ENCODE measurements at places on chromosomes 4 and X.
A peak's percentile ranks its signal among the peaks of the same experiment; 100 is the strongest.

- DNase-seq = no peak
These were observed 31.7 kb downstream of the RNF175 start for GRCh38 chr4:153728151-153728550.

DNA sequence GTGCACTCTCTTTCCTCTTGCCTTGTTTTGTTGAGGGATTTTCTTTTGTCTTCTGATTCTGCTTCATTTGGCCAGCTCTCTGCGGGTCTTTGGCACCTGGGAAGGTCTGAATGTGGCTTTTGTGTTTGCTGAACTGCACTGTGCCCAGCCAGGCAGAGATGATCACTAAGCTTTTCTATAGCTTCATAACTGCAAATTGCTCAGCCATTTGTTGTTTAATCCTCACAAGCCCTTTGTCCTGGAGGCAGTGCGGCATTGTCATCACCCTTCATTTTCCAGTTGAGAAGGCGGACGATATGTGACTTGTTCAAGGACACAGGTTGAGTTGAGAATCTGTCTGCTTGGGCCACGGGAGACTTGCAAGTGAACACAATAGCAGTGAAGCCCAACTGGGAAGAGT, 46.0 kb upstream of the SFRP2 start:
- no peak for DNase-seq

DNA sequence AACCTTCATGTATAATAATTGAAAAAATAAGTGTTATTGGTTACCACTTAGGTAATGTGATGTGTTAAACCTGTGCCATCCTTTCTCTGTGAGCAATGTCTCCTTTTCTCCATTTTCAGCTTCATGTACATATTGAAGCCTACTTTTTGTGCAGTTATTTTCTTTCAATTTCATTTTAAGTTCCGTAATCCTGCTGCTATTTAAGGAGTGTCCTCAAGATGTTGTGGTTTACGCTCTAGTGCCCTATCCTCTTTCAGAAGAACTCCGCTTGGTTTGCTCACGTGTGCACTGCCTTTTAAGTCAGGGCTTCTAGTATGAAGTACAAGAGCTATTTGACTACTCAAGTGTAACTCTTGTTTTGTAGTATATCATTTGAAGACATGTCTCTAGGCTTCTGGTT, 2253.2 kb upstream of the TENM3 start:
- DNase-seq = no peak

GRCh38 chrX:254630-255215, 26.5 kb upstream of the PLCXD1 start:
- DNase-seq = no peak

- DNase-seq = no peak
These were observed 403 bp upstream of the LGI2 start for GRCh38 chr4:25031077-25031621.

GRCh38 chr4:139986106-139986505, 167.9 kb downstream of the MAML3 start:
- DNase-seq = no peak

- no peak for DNase-seq
These were observed at the start of gene PCSK1N for GRCh38 chrX:48835524-48836329. TSS of gene PCSK1N (minus strand) at chrX:48835610. CDS start at chrX:48835532, 78 bp downstream.

DNA sequence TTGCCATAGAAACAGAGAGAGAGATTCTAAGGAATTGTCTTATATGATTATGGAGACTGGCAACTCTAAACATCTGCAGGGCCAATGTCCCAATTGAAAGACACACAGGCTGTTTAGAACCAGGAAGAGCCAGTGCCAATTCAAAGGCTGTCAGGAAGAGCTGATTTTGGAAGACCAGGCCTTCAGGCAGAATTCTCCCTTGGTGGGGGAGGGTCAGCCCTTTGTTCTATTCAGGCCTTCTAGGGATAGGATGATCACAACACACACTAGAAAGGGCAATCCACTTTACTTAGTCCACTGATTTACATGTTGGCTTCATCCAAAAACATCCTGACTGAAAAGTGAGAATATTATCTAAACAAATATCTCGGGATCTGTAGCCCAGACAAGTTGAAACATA, 15.2 kb downstream of the C4orf46 start:
- no peak for DNase-seq

GRCh38 chr4:105666693-105667092, 41.8 kb downstream of the INTS12 start:
- DNase-seq = no peak

GRCh38 chrX:139423186-139423585, 107.4 kb upstream of the F9 start:
- no peak for DNase-seq

DNA sequence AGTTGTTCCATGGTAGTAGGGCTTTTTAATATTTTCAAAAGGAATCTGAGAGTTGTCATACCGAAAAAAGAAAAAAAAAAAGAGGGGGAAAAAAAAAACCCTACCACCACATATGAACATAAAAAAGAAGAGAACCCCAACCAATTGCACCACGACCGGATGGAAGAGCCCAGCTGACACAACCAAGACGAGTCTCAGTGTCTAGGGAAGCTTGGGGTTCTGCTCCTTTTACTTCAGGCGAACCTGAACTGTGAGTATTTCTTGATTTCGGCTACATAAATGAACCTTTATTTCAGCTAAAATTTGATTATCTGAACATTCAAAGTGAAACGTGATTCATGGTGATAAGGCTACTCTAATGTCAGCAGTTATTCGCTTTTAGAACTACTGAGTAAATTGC, at the start of gene GPR34:
Gene GPR34 (plus strand): TSS at position 139 of the 400 bp plus-strand sequence. CDS start 6,661 bp downstream, outside the sequence.
- peak; percentile 49 for DNase-seq

DNA sequence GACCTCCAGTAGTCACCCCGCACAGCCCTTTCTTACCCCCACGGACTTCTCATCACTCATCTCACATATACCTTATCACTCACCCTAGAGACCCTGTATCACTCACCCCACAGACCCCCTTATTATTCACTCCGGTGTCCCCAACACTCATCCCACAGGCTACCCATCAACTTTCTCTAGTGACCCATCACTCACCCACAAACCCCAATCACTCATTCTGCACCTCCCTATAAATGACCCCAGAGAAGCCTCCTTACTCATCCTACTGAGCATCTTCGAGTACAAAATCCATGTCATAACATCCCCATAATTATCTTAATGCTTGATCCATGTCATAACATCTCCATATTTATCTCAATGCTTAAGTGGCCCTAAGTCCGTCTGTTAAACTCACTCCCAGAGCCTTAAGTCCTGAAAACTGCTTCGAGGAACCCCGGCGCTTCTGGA, 934 bp downstream of the ZNF41 start:
- no peak for DNase-seq

DNA sequence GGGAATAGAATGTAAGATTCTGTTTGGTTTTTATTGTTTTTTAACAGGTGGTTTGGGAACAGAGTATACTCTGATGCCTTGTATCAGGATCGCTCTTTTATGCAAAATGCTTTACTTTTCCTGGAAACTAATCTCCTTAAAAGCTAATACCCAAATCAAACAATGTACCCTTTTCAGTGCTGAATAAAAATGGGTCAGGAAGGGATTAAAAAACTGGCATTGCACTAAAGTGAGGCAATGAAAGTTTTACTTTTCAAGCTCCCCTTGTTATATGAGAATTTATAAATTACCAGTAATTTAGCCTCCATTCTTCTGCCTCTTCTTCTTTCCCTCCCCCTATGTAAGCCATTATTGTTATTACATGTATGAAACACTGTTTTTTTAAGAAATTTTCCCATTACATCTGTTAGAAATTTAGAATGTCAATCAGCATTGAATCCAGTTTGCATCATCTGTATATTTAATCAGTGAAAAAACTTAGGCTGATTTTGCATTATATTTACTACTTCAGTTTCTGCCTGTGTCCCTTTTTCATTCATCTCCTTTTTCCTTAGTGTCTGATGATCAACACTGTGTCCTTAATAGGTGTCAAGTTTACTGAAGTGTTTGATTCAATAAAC, 89.7 kb upstream of the NPNT start:
- no peak for DNase-seq

DNA sequence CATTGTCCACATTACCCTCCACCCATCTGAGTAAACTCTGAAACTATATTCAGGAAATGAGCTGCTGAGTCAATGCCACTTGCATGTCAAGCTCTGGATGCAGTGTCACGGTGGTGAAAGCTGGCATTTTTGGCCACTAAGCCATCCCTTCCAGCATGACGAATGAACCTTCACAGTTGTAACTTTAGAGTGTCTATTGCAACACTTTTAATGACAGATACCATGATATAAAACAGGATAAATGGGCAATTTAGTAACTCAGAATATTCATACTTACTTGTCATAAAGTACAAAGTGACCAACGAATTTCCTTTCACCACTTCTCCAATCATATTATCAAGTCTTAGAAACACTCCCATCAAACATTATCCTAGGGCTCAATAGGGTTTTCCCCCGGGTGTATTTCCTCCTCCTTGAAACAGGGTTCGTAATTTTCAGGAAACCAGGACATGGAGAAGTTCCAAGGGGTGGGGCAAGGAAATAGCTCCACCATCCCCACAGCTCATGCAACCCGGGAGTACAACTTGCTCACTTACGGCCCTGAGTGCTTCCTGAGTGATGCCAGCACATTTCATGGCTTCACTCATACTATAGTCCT, 73.1 kb downstream of the MTHFD2L start:
- peak; percentile 76 for DNase-seq

DNA sequence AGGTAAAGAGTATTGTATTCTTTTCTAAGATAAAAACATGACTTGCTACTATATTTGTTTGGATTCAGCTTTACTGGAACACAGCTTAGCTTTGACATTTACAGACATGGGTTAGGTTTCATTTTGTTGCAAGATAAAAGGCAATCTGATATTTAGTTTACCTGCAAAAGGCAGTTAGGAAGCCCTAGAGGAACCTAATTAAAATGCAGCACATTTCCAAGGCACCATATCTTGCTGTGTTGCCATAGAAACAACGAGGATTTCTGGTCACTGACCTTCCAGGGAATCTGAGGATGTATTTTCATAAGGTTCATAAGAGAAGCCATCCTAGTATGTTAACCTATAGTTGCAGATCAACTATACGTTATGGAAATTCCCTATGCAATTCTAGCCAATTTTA, 116.0 kb downstream of the SNCA start:
- DNase-seq = no peak

DNA sequence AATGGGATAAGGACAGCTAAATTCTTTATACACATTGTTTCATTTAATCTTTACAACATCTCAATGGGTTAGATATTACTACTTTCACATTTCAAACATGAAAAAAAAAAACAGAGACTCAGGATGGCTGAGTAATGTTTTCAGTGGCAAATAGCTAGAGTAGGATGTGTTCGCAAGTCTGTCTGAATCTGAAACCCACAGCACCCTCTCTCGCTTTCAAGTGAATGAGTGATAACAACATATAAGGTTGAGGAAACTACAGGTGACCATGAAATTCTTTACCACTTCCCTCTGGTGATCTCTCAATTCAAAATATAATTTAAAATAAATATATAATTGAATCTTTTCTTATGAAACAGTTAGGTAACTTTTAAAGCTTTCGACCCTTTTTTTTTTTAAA, 162.6 kb downstream of the PRR32 start:
- peak; percentile 5 for DNase-seq

GRCh38 chr4:86220121-86220520, 139.7 kb downstream of the MAPK10 start:
- DNase-seq = no peak

GRCh38 chr4:177771645-177772044, 329.4 kb upstream of the AGA start:
- no peak for DNase-seq

GRCh38 chr4:17823871-17824669, 13.3 kb downstream of the NCAPG start:
- no peak for DNase-seq

- DNase-seq = no peak
These were observed 9.4 kb upstream of the PAK3 start for GRCh38 chrX:111086591-111087006.

- no peak for DNase-seq
These were observed at the start of gene CXCL11 for GRCh38 chr4:76035799-76036380. TSS of gene CXCL11 (minus strand) at chr4:76036070. CDS start at chr4:76035987, 83 bp downstream.

DNA sequence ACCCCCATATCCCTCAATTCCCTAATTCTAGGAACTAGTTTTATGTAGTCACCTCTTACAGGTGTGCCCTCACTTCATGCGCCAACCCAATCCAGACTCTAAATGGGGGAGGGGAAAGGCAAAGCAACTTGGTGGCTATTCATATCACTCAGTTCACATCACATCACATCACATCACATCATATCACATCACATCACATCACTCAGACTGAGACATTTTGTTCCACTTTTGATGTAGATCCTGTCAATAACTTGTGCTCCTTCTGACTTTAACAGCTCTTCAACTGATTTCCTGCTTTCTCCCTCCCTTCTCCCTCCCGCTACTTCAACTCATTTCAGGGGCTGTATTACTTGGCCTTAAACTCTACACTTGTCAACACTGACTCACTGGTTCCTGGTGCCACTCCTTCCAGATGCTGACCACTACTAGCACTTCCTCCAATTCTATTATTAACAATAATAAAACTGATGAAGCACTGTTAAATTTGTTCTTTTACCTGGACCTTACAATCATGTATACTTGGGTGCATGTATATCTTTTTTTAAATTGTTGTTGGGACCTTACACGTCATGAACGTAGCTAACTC, 29.1 kb upstream of the PLS3 start:
- no peak for DNase-seq

- DNase-seq = peak; percentile 61
These were observed 5.7 kb downstream of the TCEANC start for GRCh38 chrX:13658602-13659001.

DNA sequence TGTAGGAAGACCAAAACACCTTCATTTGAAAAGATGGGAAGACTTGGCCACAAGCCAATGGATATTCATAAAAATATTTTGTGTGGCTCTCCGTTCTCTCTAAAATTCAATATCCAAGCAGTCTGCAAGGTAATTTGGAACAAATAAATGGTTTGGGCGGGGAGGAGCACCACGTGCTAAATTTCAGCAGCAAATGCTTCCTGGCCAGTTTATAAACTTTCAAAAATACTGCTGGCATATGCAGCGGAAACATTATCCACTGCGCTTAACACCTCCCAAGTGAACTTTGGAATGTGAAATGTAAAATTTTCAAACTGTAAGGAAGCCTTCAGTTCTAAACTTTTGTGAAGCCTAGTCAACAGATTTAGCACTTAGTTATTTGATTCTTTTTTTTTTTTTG, 191.0 kb downstream of the NSUN7 start:
- DNase-seq = no peak

GRCh38 chr4:184397516-184398163, 76.7 kb downstream of the IRF2 start:
- no peak for DNase-seq
